ENCODE measurements at places on chromosomes 4 and X.

DNA sequence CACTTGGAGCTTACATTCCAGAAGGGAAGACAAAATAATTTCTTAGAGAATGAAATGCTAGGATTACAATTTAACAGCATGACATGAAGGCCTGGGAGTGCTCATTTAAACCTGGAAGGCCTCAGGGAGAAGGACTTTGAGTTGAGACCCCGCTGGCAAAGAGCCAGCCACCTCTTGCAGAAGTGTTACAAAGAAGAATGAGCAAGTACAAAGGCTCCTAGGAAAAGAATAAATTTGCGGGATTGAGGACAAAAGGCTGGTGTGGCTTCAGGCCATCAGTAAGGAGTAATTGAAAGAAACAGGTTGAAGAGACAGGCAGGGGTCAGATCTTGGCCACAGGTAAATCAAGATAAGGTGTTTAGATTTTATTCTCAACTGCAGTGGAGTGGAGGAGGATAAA is 3.1 kb upstream of the ELOVL6 start:
- no peak for DNase-seq

DNA sequence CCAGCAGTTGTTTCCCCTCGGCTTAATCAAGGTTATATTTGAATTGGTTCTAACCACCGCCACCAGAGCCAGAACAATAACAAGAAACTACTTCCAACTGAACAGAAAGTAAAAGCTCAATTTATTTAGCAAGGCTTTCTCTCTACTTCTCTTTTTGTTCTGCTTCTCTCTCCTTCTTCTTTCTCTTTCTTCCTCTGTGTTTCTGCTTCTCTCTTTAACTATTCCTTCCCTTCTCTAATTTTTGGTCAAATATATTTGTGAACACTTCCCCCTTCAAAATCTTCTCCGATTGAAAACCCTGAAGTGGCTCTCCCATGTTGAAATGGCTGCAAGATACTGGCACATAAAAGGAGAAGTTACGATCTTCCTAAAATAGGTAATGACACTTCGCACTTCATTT is 1195.9 kb upstream of the PRKX start:
- DNase-seq: no peak

DNA sequence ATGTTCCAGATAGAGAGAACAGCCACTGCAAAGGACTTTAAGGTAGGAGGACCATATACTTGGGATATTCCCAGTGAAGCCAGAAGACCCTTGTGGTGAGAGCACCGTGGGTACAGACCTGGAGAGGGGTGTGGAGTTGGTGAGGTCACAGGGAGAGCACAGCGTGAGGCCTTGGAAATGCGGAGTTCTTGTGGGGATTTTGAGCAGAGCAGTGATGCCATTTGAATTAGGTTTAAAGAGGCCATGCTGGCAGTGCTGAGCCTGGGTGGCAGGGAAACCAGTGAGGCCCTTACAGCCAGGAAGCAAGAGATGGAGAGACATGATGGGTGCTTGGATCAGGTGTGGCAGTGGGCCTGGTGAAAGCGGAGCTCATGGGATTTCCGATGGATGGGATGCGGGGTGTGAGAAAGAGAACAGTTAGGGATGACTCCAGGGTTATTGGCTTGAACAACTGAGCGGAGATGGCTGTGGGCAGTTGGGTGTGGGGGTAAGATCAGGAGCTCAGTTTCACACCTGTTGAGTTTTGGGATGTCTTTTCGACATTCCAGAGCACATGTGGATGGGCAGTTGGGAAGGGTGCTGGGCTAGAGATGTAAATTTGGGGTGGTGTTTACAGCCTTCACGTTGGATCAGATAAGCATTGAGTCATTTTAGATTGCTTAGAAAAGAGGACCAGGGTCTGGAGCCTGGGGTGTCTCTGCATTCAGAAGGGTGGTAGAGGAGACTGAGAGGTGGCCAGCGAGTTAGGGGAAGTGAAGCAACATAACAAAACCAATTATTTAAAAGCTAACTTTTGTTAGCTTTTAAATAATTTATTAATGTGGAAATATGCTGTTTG is 68.9 kb downstream of the TMEM131L start:
- DNase-seq: no peak

DNA sequence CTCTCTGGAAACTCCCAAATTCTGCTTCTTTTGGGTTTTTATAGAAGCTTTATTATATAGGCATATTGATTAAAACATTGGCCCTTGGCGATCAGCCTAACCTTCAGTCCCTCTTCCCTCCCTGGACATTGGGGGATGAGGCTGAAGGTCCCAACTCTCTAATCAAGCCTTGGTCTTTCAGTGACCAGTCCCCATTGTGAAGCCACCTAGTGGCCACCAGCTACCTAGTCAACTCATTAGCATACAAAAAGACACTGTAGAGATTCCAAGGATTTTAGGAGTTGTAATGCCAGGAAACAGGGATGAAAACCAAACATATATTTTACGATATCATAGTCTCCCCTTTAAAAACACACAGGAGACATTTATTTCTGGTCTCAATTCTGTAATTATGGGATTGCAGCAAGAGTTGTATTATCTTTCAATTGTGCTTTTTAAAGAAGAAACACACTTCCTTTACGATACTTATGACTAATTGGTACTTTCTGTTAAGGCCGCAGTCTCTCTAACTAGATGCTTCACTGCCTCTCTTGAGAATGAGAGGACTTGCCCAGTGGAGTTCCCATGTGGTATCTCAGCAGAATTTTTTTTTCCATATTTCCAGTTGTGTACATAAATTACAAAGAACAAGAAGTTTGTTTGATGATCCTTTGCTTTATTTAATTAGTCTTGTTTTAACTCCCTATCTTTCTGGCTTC is 58.2 kb downstream of the WDR17 start:
- DNase-seq: no peak

DNA sequence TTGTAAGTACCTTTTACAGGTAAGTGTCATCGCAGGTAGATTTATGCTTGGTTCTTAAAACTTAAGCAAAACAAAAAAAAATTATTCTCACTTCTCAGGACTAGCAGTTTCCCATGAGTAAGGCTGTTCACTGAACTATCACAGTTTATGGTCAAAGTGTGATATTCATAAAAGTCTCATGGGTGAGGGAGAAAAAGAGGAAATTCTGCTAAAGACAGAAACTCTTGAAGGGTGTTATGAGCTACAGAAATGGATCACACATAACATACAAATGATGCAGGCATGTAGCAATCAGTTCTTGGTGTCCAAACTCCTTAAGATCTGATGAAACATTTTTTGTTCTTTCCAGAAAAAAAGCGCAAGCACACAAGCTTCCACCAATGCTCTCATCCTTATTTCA is 8.5 kb downstream of the RAB9A start:
- DNase-seq: no peak

GRCh38 chr4:128751354-128751753 is 58.1 kb upstream of the JADE1 start:
- DNase-seq: no peak

GRCh38 chr4:3372933-3373465 is 68.8 kb upstream of the HGFAC start:
- DNase-seq: no peak

DNA sequence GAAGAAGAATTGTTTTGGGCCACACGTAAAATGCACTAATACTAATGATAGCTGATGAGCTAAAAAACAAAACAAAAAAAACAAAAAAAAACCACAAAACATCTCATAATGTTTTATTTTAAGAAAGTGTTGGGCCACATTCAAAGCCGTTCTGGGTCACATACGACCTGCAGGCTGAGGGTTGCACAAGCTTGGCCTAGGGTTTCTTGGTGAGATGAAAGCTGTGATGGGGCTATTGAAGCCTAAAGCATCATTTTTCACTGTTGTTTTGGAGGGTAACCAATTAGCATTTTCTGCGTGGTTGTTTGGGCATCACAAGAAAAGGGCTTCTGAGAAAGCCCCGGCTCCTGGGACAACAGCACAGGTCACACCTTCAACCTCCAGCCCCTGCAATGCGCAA is 42.5 kb upstream of the ZNF157 start:
- DNase-seq: no peak
